B cell (primary cell): ENCODE measurements at places on chromosomes 11 and 22.

DNA sequence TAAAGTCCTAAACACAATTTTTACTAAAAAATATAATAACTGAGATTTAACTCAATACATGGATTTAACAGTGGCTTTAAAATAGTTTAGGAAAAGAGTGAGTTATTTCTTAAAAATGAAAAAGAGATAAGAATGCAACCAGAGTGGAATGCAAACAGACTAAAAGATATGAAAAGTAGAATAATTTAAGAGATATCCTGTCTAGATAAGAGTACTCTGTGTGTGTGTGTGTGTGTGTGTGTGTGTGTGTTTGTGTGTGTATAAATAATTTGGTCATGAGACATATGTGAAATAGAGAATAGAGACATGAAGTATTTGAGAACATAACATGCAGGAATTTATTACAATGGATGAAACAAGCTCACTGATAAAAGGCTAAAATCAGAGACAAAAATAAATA lies 986.9 kb upstream of the CHORDC1 start:
- no peaks in the 10 kb centered on the region for H3K36me3 ChIP-seq
- H3K27me3 ChIP-seq: no peaks in the 10 kb centered on the region
- no peak for DNase-seq
- H3K4me1 ChIP-seq: no peaks in the 10 kb centered on the region

GRCh38 chr11:76005756-76006155 lies 190.7 kb downstream of the UVRAG start:
- no peaks in the 10 kb centered on the region for H3K4me1 ChIP-seq
- no peak overlapping the region for H3K4me3 ChIP-seq
- peaks cover 88% of the 10 kb centered on the region for H3K36me3 ChIP-seq
- H3K27me3 ChIP-seq: no peaks in the 10 kb centered on the region
- DNase-seq: no peak

GRCh38 chr22:45966320-45966894 lies 10.6 kb downstream of the WNT7B start:
- H3K4me1 ChIP-seq: peaks cover 10% of the 10 kb centered on the region
- no peak for DNase-seq
- no peak overlapping the region for H3K4me3 ChIP-seq
- H3K36me3 ChIP-seq: no peaks in the 10 kb centered on the region

- no peak overlapping the region for H3K4me3 ChIP-seq
- no peaks in the 10 kb centered on the region for H3K27me3 ChIP-seq
- no peaks in the 10 kb centered on the region for H3K36me3 ChIP-seq
- H3K4me1 ChIP-seq: no peaks in the 10 kb centered on the region
Observed at GRCh38 chr22:30985561-30986208, 16.6 kb downstream of the TUG1 start.

- H3K27ac ChIP-seq: peak overlapping the region; percentile 87
- H3K27me3 ChIP-seq: no peaks in the 10 kb centered on the region
- DNase-seq: no peak
- no peak overlapping the region for H3K4me3 ChIP-seq
Observed at GRCh38 chr11:65432100-65432650, 9.6 kb downstream of the NEAT1 start.

DNA sequence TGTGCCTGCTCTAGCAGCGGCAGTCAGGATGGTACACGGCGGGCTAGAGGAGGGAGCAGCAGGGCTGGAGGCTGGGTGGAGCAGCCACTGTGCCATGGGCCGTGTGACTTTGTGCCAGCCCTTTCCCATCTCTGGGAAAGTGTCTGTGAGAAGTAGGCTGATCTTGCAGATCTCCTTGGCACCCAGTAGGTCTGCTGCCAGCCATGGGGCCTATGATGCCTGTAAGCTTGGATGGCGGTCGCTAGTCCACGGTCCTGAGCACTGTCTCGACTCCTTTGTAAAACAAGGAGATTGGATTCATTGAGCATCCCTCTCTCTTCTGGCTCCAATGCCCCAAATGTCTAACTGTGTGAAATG lies 22.6 kb downstream of the AMPD3 start:
- DNase-seq: no peak
- H3K27me3 ChIP-seq: no peaks in the 10 kb centered on the region
- no peak overlapping the region for H3K4me3 ChIP-seq

DNA sequence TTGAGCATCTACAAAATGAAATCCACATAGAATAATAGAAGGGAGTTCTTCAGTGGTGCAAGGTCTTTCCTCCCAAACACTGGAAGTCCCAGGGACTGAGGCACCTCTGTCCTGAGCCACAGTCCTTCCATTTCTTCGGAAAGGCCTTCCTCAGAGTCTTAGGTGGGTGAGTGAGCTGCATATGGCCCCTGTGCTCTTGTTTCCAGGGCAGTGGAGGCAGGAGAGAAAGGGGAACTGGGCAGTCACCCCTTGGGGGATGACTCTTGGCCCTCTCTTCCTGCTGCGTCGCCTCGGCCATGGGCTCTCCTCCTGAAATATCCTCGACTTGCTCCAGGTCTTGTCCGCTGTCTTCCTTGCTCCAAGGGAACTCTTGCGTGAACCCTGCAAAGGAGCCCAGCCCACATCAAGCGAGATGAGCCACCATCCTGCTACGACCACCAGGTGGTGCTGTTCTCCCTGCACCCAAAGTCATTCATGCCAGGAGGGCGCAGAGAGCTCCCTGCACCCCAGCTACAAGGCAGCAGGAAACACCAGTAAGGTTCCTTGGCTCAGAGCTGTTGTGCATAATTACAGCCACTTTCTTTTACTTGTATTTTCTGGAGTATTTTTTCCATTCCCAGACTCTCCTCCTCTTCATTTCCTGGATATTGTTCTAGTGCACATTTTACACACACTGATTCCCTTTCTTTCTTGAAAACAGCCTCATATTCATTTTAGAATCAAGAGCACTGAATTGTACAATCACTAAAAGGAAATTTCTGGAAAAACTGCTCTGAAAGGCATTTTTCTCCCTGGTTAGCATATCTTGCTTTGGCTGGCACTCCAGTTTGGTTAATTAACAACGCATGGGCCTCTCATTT lies 397.8 kb downstream of the OPCML start:
- no peaks in the 10 kb centered on the region for H3K36me3 ChIP-seq
- no peaks in the 10 kb centered on the region for H3K4me1 ChIP-seq
- peak; percentile 20 for DNase-seq
- no peak overlapping the region for H3K4me3 ChIP-seq

- H3K4me1 ChIP-seq: no peaks in the 10 kb centered on the region
- H3K36me3 ChIP-seq: no peaks in the 10 kb centered on the region
- H3K27me3 ChIP-seq: no peaks in the 10 kb centered on the region
- H3K4me3 ChIP-seq: no peak overlapping the region
Observed at GRCh38 chr22:26922806-26923205, 265.4 kb downstream of the MIAT start.

DNA sequence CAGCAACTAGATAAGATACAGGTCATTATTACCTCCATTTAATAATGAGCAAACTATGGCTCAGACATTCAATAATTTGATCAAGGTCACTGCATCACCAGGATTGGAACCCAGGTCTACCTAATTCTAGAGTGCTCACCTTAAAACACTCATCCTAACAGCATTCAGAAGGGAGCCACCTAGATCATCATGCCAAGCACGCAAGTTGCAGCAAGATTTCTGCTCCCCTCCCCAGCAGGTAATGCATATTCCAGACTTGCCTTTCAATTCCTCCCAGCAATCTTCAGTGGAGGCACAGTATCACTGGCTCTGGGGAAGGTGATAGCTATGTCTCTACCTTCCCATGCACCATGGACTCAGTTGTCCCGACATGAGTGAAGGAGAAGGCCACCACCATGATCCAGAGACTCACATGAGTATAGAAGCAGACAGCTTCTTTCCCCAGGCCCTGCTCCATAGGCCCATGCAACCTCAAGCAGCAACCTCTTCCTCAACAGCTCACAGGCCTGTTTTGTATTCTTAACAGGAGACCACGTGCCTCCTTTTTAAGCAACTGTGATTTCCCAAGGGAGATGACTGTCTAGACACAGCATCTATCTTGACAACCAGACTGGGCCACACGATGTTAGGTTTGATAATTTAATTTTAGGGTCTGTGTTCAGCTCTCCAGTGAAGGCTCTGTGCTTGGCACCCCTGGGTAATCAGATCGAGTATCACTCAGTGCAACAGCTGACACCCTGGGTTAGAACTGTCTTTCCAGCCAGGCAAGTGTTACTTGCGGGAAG lies 36.4 kb downstream of the RAB30 start:
- no peak overlapping the region for H3K4me3 ChIP-seq
- peak overlapping the region; percentile 43 for H3K27ac ChIP-seq
- peaks cover 64% of the 10 kb centered on the region for H3K4me1 ChIP-seq

GRCh38 chr11:32883421-32883820 lies 9.2 kb upstream of the QSER1 start:
- H3K4me3 ChIP-seq: no peak overlapping the region
- no peak overlapping the region for H3K27ac ChIP-seq
- no peaks in the 10 kb centered on the region for H3K4me1 ChIP-seq
- no peaks in the 10 kb centered on the region for H3K27me3 ChIP-seq
- DNase-seq: no peak

- no peaks in the 10 kb centered on the region for H3K27me3 ChIP-seq
- DNase-seq: no peak
- no peak overlapping the region for H3K27ac ChIP-seq
- H3K4me3 ChIP-seq: no peak overlapping the region
Observed at GRCh38 chr22:36227396-36227795, 11.9 kb downstream of the APOL2 start.

- no peaks in the 10 kb centered on the region for H3K27me3 ChIP-seq
- H3K4me1 ChIP-seq: no peaks in the 10 kb centered on the region
- DNase-seq: no peak
- no peak overlapping the region for H3K4me3 ChIP-seq
Observed at GRCh38 chr11:98725471-98725870, 295.3 kb upstream of the CNTN5 start.

GRCh38 chr11:92885600-92885999 lies 83.9 kb upstream of the MTNR1B start:
- H3K4me3 ChIP-seq: no peak overlapping the region
- H3K27me3 ChIP-seq: no peaks in the 10 kb centered on the region
- no peaks in the 10 kb centered on the region for H3K4me1 ChIP-seq
- H3K36me3 ChIP-seq: no peaks in the 10 kb centered on the region
- H3K27ac ChIP-seq: no peak overlapping the region
- DNase-seq: no peak

- H3K27me3 ChIP-seq: no peaks in the 10 kb centered on the region
- DNase-seq: no peak
- H3K4me1 ChIP-seq: peaks cover 31% of the 10 kb centered on the region
- no peak overlapping the region for H3K27ac ChIP-seq
Observed at GRCh38 chr11:47946682-47947559, 33.4 kb upstream of the PTPRJ start.

DNA sequence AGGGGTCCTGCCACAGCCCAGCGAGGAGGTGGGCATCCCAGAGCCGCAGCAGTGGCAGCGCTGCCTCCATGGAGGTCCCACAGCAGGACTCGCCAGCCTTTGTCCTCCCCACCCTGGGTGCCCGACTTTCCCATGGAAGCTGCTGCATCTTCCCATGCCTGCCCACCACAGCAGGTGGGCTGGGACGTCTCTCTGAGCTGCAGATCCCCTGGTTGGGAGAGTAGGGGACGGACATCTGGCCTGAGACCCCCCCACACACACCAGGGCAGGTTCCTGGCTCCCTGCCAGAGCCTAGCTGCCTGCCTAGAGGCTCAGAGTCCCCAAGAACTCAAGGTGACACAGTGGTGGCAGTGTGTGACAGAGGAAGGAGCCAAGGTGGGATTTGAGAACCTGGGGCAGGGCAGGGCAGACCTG lies 21.5 kb upstream of the PRR5 start:
- no peak overlapping the region for H3K4me3 ChIP-seq
- H3K4me1 ChIP-seq: peaks cover 52% of the 10 kb centered on the region
- no peak for DNase-seq
- H3K36me3 ChIP-seq: no peaks in the 10 kb centered on the region
- no peaks in the 10 kb centered on the region for H3K27me3 ChIP-seq

DNA sequence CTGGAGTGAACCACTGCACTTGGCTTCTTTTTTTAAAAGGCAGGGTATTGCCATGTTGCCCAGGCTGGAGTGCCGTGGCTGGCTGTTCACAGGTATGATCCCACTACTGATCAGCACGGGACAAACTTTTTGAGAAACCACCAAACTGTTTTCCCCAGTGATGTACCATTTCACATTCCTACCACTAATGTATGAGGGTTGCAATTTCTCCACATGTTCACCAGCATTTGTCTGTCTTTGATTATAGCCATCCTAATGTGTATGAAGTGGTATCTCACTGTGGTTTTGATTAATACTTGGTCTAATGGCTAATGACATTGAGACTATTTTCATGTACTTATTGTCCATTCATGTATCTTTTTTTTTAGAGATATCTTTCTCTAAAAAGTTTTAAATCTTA lies 41.5 kb upstream of the EP300 start:
- no peaks in the 10 kb centered on the region for H3K4me1 ChIP-seq
- H3K4me3 ChIP-seq: no peak overlapping the region
- no peak for DNase-seq
- no peak overlapping the region for H3K27ac ChIP-seq
- no peaks in the 10 kb centered on the region for H3K27me3 ChIP-seq

GRCh38 chr22:26770624-26771023 lies 113.2 kb downstream of the MIAT start:
- H3K27ac ChIP-seq: no peak overlapping the region
- H3K36me3 ChIP-seq: peaks cover 34% of the 10 kb centered on the region
- DNase-seq: no peak

- no peak for DNase-seq
- no peaks in the 10 kb centered on the region for H3K36me3 ChIP-seq
- H3K4me3 ChIP-seq: no peak overlapping the region
- H3K27ac ChIP-seq: no peak overlapping the region
- no peaks in the 10 kb centered on the region for H3K4me1 ChIP-seq
Observed at GRCh38 chr11:61706452-61707400, 26.5 kb downstream of the DAGLA start.

DNA sequence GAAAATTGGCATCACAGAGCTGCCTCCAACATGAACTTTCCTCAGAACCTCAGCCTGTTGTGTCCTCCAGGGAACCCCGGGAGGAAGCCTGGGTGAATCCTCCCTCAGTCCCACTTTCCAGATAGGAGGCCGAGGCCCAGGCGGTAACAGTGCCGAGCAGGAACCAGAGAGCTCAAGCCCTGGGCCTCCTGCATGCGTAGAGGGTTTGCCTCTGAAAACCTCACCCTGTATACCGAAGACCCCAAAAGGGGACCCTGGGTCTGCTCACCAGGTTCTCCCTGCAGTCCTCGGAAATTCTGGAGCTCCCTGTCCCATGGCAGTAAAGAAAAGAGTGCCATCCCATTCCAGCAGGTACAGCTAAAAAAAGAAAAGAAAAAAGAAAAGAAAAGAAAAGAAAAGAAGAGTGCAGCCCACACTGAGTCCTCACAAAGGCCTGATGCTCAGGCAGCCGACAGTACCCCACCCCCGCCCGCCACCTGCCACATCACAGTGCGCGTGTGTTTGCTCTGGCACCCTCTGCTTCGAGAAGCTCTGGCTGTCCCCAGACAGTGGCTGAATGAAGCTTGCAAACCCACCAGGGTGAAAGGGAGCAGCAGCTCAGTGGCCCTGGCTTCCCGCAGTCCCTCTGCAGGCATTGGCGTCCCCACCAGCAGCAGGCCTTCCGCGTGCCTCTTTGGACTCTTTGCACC lies 28.4 kb upstream of the FADD start:
- H3K27ac ChIP-seq: no peak overlapping the region
- H3K4me1 ChIP-seq: no peaks in the 10 kb centered on the region
- H3K4me3 ChIP-seq: no peak overlapping the region
- no peaks in the 10 kb centered on the region for H3K27me3 ChIP-seq
- H3K36me3 ChIP-seq: no peaks in the 10 kb centered on the region
